ENCODE measurements at places on chromosomes 3 and 15. TPM values are rescaled to one million over a fixed set of nuclear protein-coding genes. Genes with fewer than 3 reads are reported as not detected.

Gene RNU6-1
- not detected for total RNA-seq

Gene ZNF710
- 10.4 TPM for total RNA-seq

Gene TLR9
- not detected for total RNA-seq

Gene FAM81A
- 21.2 TPM for total RNA-seq

Gene KBTBD13
- not detected for total RNA-seq
